Sigmoid colon (tissue), 7 donors: ENCODE measurements at places on chromosomes 6 and 20. TPM values are rescaled to one million over a fixed set of nuclear protein-coding genes. Genes with fewer than 3 reads are reported as not detected.
A peak's percentile ranks its signal among the peaks of the same experiment; 100 is the strongest.

DNA sequence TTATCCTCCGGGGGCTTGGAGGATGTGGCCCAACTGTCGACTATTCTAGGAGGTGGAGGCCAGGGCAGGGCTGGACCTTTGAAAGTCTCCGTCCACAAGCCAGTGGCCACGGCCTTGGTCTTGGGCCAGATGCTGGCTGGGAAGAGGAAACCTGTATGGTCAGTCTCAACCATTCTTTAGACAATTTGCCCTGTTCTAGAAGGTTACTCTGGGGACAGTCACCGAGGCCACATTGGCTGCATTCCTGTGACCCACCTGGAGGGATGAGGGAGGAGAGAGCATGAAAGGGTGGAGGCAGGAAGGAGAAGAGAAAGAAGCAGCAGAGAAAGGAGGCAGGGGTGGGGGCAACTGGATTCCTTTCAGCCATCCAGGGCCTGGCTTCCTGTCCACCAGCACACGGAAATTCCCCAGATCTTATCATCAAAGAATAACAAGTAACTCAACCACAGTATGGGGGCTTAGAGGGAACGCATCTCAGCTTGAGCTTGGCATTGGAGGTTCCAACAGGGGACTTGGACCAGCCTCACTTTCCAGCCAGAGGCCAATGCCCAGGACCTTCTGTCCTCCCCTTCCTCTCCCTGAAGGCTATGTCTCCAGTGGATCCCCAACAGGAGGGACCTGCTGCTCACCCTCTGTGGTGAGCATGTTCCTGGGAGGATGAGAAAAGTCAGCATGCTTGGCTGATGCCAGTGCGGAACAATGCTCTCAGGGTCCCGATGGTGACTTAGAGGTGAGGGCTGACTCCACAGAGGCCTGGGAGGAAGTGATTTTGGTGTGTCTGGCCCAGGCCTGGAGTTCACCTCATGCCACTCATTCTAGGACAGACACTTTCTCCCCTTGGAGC, 30.4 kb downstream of the TGM2 start:
- H3K4me3 ChIP-seq, result no peak overlapping the region
- no peaks in the 10 kb centered on the region for H3K36me3 ChIP-seq
- H3K27me3 ChIP-seq, result no peaks in the 10 kb centered on the region
- peak; percentile 51 for DNase-seq

DNA sequence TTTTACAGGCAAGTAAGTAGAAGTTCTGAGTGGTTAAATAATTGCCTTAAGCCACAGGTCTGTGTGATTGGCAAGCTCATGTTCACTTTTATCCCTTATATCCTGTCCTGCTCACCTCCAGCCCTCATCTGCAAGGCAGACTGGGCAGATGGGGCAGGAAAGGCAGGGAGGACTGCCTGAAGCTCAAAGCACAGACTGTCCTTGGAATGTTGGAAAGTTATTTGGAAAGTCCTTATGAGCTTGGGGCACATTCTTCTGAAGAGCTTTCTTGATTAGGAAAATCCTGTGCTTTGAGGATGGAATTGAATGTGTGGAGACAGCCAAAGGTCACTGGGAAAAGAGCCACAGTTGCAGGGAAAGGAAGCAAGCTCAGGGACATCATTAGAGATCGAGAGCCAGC, 48.9 kb upstream of the STK35 start:
- DNase-seq, result no peak
- H3K36me3 ChIP-seq, result no peaks in the 10 kb centered on the region
- H3K27ac ChIP-seq, result no peak overlapping the region
- no peaks in the 10 kb centered on the region for H3K4me1 ChIP-seq
- no peaks in the 10 kb centered on the region for H3K27me3 ChIP-seq
- H3K4me3 ChIP-seq, result no peak overlapping the region

DNA sequence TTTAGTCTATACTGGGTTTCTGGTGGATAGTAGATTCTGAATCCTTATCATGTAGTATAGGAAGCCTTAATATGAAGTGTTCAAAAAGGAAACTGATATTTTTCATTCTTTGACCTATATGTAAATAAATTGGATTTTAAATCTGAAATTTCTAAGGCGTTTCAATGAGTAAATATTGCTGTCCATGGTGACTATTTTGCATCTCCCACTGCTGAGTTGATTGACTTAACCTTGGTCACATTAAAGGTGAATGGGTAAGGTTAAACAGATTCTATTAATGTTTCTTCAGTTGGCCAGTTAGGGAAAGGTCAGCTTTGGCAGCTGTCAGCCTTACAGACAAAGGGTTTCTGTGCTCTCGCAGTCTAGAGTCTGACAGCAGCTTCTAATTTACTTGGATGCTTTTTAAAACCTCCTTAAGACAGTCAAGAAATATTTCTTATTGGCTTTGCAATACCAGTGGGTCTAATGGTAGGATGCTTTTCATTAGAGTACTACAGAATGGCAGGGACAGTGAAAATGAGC, 24.8 kb downstream of the PRIM2 start:
- no peak overlapping the region for H3K27ac ChIP-seq
- H3K27me3 ChIP-seq, result no peaks in the 10 kb centered on the region

DNA sequence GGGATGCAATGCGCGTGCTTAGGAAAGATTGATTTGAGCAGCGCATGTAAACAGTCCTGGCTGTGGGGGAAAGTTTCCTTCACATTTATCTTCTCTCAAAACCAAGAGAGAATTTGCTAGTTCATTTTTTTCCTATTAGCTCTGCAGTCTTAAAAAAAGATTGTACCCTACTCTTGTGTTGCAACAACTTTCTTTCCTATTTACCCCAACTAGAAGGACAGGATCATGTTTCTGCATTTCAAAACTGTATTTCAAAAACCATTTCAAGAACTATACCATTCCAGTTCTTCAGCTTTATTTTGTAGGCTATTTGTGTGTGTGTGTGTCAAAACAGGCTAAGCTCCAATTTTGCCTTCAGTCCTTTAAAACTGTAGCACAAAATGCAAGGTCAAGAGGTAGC, 473.1 kb downstream of the KIF16B start:
- no peak for DNase-seq
- H3K36me3 ChIP-seq, result no peaks in the 10 kb centered on the region
- no peaks in the 10 kb centered on the region for H3K4me1 ChIP-seq
- H3K27ac ChIP-seq, result no peak overlapping the region
- no peak overlapping the region for H3K4me3 ChIP-seq
- H3K27me3 ChIP-seq, result no peaks in the 10 kb centered on the region

GRCh38 chr20:41456351-41456750, 89.7 kb upstream of the EMILIN3 start:
- H3K27me3 ChIP-seq, result no peaks in the 10 kb centered on the region
- H3K27ac ChIP-seq, result no peak overlapping the region
- no peak overlapping the region for H3K4me3 ChIP-seq
- no peak for DNase-seq
- no peaks in the 10 kb centered on the region for H3K4me1 ChIP-seq

DNA sequence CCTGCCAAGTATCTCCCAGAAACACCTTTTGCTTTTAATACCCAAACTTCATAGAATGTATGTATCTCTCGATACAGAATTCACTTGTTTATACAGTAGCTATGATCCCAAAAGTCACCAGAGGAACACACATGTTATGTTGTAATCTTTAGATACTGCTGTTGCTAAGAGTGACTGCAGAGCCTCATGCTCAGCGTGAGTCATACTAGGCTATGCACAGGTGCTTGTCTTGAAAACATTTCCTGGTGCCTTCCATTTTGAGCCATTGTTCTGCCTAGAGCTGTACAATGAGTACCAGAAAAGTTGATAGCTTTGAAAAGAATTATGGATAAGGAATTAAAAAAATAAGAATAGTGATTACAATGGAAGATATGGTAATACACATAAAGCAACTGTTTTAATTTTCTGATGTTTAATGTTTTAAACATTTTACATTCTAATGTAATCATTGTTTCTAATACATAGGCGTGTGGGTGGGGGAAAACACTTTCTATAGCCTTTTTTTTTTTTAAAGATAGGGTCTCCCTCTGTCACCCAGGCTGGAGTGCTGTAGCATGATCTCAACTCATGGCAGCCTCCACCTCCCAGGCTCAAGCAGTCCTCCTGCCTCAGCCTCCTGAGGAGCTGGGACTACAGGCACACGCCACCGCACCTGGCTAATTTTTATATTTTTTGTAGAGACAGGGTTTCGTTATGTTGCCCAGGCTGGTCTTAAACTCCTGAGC, 79.4 kb downstream of the CD24 start:
- no peaks in the 10 kb centered on the region for H3K27me3 ChIP-seq
- H3K27ac ChIP-seq, result no peak overlapping the region

- peaks cover 16% of the 10 kb centered on the region for H3K36me3 ChIP-seq
- no peaks in the 10 kb centered on the region for H3K4me1 ChIP-seq
- no peaks in the 10 kb centered on the region for H3K27me3 ChIP-seq
- H3K4me3 ChIP-seq, result no peak overlapping the region
- no peak overlapping the region for H3K27ac ChIP-seq
Measured at GRCh38 chr6:110101885-110102284, 77.6 kb downstream of the WASF1 start.

- H3K36me3 ChIP-seq, result no peaks in the 10 kb centered on the region
- H3K4me3 ChIP-seq, result peak overlapping the region; percentile 59
- peak overlapping the region; percentile 66 for H3K27ac ChIP-seq
- H3K27me3 ChIP-seq, result no peaks in the 10 kb centered on the region
- peaks cover 16% of the 10 kb centered on the region for H3K4me1 ChIP-seq
Measured at GRCh38 chr6:73308712-73309534, 45.2 kb downstream of the DPPA5 start.

GRCh38 chr6:14510038-14510437, 392.5 kb downstream of the CD83 start:
- H3K27me3 ChIP-seq, result no peaks in the 10 kb centered on the region
- no peaks in the 10 kb centered on the region for H3K4me1 ChIP-seq
- no peak overlapping the region for H3K4me3 ChIP-seq
- no peaks in the 10 kb centered on the region for H3K36me3 ChIP-seq
- DNase-seq, result no peak

GRCh38 chr6:86775893-86776292, 161.4 kb upstream of the HTR1E start:
- no peaks in the 10 kb centered on the region for H3K36me3 ChIP-seq
- H3K4me1 ChIP-seq, result no peaks in the 10 kb centered on the region
- no peaks in the 10 kb centered on the region for H3K27me3 ChIP-seq
- no peak for DNase-seq
- H3K4me3 ChIP-seq, result no peak overlapping the region
- no peak overlapping the region for H3K27ac ChIP-seq

GRCh38 chr6:20186981-20187380, 25.3 kb downstream of the MBOAT1 start:
- peaks cover 20% of the 10 kb centered on the region for H3K4me1 ChIP-seq
- no peaks in the 10 kb centered on the region for H3K36me3 ChIP-seq
- no peak for DNase-seq

- no peak for DNase-seq
- no peak overlapping the region for H3K27ac ChIP-seq
- H3K4me1 ChIP-seq, result no peaks in the 10 kb centered on the region
- no peaks in the 10 kb centered on the region for H3K27me3 ChIP-seq
- no peaks in the 10 kb centered on the region for H3K36me3 ChIP-seq
- H3K4me3 ChIP-seq, result no peak overlapping the region
Measured at GRCh38 chr20:43748274-43748673, 21.5 kb upstream of the GTSF1L start.

DNA sequence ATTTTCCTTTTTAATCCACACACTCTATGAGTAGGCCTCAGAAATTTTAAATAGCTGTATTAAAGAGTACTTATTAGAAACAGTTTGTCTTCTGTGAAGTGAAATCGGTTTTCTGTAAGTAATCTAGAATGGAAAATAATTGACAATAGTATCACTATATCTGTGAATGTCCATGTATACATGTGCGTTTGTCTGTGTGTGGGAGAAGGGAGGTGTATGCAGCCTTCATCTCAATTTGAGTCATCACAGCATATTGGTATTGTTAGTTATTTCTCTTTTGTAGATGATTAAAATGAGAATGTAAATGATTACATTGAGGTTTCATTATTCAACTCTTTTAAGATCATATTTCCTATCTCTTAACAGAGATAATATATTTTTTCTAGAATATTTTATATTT, 206.0 kb downstream of the EYS start:
- no peak for DNase-seq
- no peaks in the 10 kb centered on the region for H3K36me3 ChIP-seq
- no peaks in the 10 kb centered on the region for H3K27me3 ChIP-seq
- H3K27ac ChIP-seq, result no peak overlapping the region
- H3K4me1 ChIP-seq, result no peaks in the 10 kb centered on the region
- no peak overlapping the region for H3K4me3 ChIP-seq

DNA sequence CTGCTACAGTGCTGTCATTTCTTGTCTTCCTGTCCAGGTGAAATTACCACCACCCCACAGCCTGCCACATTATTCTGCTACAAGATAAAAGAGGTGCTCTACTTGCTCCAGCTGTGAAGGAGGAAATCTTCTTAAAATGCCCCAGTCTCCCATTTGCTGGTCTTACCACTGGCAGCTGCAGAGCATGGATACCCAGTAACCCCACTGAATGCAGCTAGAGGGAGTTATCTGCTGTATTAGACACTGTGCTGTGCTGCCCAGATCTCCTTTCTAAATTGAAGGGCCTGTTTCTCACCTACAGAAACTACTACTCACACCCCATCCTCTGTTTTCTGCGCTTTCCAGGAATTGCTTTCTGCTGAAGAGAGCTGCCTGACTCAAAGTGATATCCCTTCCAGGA, 517.8 kb downstream of the PKHD1 start:
- no peak overlapping the region for H3K27ac ChIP-seq
- H3K4me3 ChIP-seq, result no peak overlapping the region
- no peak for DNase-seq
- H3K27me3 ChIP-seq, result no peaks in the 10 kb centered on the region
- no peaks in the 10 kb centered on the region for H3K4me1 ChIP-seq
- no peaks in the 10 kb centered on the region for H3K36me3 ChIP-seq

Gene PXDC1
- total RNA-seq, result 91.2 TPM

Gene CEP57L1
- 15.2 TPM for total RNA-seq

Gene SF3B5
- total RNA-seq, result 166 TPM

Gene GCNT2
- 26.9 TPM for total RNA-seq

Gene AGER
- 1.9 TPM for total RNA-seq

Gene PRIM2
- total RNA-seq, result 13.9 TPM

Gene POM121L2
- total RNA-seq, result not detected

Gene SLC17A9
- total RNA-seq, result 2.5 TPM

Gene HLA-DRB5
- total RNA-seq, result 2.1 TPM

Gene MYT1
- under 0.01 TPM for total RNA-seq

Gene DBNDD2
- 111 TPM for total RNA-seq

Gene SSTR4
- not detected for total RNA-seq

Gene FAM162B
- 4.6 TPM for total RNA-seq
